ENCODE measurements at places on chromosomes 5 and 9.

- DNase-seq = no peak
Measured at GRCh38 chr5:142396436-142397038, 71.7 kb upstream of the SPRY4 start.

DNA sequence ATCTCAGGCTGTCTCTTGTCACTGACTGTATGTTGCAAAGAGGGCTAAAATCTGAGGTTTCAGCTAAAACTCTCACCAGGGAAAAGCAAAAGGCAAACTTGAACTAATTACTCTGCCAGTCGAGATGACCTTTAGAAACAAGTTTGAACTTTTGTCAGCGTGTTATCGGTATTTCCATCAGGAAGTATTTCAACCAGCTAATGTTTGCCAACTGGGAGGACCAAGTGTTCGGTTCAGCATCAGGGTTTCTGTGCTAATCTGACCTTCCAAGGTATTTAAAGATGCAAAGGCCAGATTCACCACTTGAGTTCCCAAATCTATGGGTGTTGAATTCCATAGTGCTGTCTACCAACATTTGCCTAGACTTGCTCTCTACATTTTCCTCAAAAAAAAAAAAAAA, 230.5 kb downstream of the SLIT3 start:
- no peak for DNase-seq

DNA sequence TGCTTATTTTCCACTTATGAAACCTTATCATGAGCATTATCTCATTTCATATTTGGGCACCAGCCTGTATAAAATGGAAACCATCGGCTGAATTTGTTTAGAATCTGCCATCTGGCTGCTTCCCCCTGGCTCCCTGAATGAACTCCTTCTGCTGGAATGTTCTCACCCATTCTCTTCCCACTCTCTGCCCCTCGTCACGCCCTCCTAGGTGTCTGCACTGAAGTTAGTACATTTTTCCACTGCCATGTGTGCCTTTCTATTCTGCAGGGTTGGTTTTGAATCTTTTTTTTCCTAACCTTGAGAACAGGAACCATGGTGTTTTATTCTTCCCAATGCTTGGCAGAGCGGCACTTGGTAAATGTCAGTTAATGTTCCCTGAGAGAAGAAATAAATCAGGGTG, 359.7 kb downstream of the MLLT3 start:
- DNase-seq = no peak

DNA sequence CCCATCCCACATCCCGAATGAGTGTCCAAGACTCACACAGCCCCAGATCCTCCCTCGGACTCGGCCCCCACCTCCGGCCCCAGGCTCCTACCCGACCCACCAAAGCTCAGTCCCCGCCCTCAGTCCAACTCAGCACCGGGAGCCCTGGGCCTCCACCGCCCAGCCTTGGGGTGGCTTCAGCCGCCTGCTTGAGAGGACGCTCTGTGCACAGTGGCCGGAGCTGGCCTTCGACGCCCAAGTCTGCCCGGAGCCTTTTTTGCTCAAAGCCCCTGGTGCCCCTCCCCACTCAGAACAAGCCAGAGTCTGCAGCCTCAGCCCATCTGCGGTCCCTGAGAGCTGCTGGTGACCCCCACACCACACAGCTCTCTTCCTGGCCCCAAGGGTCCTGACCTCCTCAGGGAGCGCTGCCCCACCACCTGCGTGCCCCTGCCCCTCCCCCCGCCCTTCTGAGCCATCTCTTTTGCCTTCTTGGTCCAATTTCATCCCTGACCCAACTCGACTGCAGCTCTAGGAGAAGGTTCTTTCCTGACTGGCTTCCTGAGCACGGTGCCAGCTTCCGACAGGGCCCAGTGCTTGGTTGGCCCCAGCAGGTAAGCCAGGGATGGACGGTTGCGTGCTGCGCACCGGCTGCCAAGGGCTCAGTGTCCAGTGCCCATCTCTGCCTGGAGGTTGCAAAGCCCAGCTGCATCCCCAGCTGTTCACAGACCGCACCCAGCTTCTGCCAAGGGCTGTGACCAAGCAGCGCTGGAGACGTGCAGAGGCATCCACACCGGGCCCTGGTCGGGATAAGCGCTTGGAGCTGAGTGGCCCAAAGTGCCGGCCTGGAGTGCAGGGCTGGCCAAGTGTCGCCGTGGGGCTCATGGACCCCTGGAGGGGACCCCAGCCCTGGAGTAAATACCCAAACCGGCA, 27.7 kb upstream of the NSMF start:
- no peak for DNase-seq

DNA sequence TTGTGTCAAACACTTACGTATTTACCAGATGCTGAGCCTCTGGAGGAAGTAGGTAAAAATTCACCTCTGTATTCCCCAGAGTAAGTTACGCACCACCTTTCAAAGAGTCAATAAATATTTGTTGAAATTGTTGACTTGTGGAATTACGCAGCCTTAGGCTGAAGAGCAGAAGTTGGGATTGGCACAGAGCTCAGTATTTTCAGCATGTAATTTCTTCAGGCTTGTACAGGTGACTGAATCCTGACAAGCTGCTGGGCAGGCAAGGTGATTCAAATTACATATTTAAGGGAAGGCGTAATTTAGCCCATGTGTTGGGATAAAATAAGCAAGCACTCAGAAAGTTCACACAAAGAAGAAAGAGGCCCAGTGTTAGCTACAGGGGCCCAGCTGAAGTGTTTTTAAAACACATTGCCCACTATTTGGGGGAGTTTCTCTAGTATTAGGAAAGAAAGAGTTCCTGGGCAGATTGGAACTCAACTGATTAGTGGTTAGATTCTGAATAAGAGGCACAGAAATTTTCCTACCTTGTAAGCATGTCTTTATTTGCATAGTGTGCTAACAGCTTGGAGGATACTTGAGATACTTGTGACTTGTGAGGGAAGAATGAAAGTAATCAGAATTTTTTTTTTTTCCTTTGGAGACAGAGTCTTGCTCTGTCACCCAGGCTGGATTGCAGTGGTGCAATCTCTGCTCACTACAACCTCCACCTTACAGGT, 165.3 kb upstream of the FBXL7 start:
- DNase-seq = no peak
